Anterior cingulate cortex (tissue), 58 donors: ENCODE measurements at places on chromosomes 6 and 20.

DNA sequence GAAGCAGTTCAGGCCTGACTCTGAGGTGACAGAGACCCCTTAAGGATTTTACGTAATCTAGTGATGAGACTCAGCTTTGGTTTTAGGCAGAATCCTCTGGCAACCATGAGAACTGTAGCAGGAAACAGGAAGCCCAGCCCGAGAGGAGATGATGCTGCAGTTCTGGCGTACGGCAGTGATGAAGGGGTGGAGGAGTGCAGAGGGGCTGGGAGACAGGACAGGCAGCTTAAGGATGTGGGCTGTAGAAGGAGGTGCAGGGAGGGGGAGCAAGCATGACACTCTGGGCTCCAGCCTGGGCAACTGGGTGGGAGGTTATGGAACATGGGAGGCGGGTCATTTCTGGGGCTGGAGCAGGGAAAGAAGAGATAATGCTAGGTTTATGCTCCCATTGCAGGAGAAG, 67.1 kb downstream of the LRFN2 start:
- DNase-seq, result no peak

DNA sequence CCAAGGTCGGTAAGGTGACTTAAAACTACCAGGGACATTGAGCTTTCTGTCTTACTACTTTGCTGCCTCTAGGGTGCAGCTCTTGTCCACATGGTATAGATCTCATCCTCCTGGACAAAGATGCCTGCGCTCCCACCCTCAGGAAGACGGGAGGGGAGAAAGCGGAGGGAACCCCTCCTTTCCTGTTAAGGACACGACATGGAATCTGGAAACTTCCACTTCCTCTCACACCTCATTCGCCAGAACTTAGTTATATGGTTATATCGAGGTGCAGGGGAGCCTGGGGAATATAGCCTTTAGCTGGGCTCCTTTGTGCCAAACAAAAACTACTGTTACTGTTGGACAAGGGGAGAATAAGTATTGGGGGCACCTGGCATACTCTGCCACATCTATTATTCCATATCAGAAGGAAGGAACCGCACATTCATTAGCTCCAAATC, 224.3 kb upstream of the TSHZ2 start:
- no peak for DNase-seq

- DNase-seq, result no peak
Observed at GRCh38 chr20:47024461-47024937, 129.9 kb downstream of the EYA2 start.

DNA sequence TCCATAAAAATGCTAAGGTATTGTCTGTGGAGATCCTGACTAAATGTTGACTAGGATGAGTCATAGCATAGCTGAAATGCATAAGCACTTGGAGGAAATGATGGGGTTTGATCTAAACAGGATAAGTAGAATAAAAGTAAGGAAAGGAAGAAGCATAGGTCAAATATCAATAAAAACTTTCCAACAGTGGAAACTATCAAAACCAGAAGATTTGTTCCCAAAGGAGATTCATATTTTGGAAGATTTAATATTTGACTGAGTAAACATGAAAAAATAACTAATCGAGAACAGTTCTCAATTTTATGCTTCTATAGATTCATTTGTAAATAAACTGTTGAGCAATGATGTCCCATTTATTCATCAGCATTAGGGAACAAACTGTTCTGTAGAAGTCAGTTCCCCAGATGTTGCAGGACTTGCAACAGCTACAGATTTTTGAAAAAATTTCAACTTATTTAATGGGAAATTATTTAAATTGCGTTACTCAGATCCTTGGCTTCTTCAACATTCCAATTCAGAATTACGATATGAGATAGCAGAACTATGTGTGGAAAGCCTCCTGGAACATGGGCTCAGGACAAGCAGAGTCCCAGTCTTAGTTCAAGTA, 133.7 kb upstream of the TBX18 start:
- no peak for DNase-seq

DNA sequence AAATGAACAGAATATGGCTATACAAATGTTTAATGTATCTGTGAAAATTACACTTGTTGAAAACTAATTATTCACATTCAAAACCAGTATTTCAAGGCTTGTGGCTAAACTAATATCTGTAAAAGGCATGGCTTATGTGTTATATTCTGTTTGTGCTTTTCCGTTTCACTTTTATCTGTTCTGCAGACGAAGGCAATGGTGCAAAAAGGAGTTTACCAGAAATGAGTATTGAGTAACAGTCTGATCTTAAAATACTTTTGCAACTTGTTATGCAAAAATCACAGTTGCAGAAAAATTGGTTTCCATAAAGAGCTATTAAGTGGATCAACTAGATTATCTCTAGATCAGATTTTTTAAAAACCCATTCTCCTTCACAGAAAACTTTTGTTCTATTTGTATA, 9.4 kb upstream of the STX11 start:
- DNase-seq, result no peak

GRCh38 chr20:25005220-25005619, 12.7 kb upstream of the APMAP start:
- no peak for DNase-seq

- DNase-seq, result no peak
Observed at GRCh38 chr6:24613361-24614042, 32.5 kb downstream of the KIAA0319 start.

DNA sequence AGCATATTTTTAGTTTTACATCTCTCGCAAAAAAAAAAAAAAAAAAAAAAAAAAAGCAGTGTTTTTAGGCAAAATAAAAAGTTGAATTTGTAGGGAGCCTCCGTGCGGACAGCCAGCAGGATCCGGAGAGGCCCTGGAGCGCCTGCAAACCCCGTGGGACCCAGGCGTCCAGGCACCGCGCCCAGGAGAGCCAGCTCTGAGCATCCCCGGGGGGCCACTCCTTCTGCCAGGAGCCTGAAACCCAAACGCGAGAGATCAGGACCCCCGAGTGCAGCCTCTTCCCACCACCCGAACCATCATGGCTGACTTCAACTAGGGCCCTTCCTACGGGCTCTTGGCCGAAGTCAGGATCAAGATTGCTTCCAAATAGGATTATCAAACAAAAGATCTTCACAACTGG, 54.1 kb upstream of the LY86 start:
- no peak for DNase-seq

DNA sequence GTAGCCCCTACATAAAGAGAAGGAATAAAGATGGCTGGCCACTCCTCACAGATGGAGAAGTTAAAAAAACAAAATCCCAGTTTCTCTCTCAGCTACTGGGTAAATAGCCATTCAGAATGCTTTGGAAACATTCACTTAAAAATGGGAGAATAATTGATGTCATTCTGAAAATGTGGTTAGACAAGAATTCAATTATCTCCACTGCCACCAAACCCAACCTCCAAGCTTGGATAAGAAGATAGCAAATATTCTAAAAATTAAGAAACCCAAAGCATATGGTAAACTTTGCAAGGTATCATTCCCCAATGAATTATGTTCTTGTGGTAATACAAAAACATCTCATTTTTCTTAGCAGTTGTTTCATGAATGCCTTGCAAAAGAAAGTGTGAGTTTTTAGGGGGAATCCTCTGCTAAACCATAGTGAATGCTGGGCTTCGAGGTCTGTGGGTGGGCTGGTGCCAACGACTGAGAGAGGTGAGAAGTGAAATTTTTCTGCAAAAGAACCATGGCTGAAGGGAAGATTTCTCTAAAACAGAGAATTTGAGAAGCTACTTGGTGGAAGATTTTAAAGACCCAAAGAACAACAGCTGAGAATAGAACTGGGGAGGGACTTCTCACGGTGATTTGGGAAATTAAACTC, 497.9 kb upstream of the JARID2 start:
- no peak for DNase-seq
